ENCODE measurements at places on chromosomes 5 and 9.

- peak; percentile 35 for DNase-seq
Measured at GRCh38 chr5:180799902-180800801, 2.5 kb downstream of the MGAT1 start.

GRCh38 chr9:127965953-127966352 is 14.8 kb downstream of the EEIG1 start:
- no peak for DNase-seq

GRCh38 chr5:73081093-73081492 is 39.3 kb upstream of the TMEM171 start:
- DNase-seq, result no peak

DNA sequence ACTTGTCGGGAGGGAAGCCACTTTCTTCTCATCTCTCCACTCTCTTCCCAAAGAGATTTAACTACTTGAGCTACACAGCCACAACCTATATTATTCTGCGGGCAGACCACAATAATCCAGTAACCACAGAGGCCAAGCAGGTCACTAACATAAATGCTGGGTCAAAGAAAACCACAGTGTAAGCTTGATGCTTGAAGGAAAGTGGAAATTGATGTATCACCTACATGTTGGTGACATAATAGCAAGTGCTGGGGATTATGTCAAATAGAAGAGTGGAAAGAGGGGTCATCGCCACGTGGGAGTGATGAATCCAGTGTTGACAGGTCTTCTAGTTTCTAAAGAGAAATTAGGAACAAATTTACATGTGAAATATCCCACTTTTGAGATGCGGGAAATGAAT is 40.9 kb downstream of the RFK start:
- DNase-seq, result no peak

DNA sequence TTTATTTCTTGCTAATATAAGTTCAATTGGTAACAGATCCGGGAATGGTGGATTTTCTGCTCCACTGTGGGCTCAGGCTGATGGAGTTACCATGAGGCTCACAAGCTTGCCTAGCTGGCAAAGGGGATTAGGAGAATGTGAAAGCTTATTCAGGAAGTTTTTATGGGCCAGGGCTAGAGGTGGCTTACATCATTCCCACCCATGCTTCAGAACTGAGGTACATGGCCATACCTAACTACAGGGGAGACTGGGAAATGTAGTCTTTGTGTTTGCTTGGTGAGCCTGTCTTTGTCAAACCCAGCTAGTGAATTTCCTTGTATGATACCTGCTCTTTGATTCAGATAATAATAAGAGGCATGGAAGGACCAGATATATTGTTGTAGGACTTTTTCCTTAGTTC is 105.9 kb upstream of the DHFR start:
- no peak for DNase-seq

- DNase-seq, result no peak
Measured at GRCh38 chr5:107072967-107073366, 597.8 kb downstream of the EFNA5 start.

GRCh38 chr9:77743386-77743785 is 95.3 kb upstream of the GNA14 start:
- no peak for DNase-seq

GRCh38 chr5:82586661-82587310 is 308.6 kb upstream of the RPS23 start:
- DNase-seq, result no peak

- no peak for DNase-seq
Measured at GRCh38 chr9:134661791-134662142, 20.2 kb downstream of the COL5A1 start.

Data from RKO (cell line).